ENCODE measurements at places on chromosomes 16 and 17.

DNA sequence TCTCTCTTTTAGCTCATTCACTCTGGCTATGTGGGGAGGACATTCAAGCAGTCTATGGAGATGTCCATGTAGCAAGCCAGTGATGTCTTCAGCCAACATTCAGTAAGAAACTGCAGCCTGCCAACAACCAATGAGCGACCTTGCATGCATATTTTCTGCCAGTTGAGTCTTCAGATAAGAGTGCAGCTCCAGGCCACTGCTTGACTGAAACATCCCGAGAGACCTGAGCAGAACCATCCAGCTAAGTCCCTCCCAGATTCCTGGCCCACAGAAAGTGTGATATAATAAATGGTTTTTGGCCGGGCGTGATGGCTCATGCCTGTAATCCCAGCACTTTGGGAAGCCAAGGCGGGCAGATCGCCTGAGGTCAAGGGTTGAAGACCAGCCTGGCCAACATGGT, 10.5 kb upstream of the C17orf58 start:
- DNase-seq = no peak

GRCh38 chr17:3957735-3958599, 6.3 kb downstream of the ATP2A3 start:
- DNase-seq = no peak

- DNase-seq = no peak
Observed at GRCh38 chr17:65020284-65020683, 36.3 kb downstream of the GNA13 start.

DNA sequence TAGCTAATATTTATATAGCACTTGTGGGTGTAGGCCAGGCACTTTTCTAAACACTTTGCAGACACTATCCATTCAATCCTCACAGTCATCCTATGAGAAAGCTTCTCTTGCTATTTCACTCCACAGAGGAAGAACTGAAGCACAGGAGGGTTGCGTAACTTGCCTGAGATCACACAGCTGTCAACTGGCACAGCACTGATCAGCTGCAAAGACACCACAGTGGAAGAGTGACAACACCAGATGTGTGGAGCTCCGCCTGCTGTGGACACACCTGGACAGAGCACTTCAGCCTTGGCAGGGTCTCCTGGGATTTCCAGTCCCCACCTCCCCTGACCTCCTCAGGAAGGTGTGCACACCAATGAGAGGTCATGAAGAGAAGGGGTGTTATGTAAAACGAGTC, 13.3 kb upstream of the CNEP1R1 start:
- no peak for DNase-seq

- no peak for DNase-seq
Observed at GRCh38 chr17:54426296-54426886, 474.3 kb upstream of the TOM1L1 start.

DNA sequence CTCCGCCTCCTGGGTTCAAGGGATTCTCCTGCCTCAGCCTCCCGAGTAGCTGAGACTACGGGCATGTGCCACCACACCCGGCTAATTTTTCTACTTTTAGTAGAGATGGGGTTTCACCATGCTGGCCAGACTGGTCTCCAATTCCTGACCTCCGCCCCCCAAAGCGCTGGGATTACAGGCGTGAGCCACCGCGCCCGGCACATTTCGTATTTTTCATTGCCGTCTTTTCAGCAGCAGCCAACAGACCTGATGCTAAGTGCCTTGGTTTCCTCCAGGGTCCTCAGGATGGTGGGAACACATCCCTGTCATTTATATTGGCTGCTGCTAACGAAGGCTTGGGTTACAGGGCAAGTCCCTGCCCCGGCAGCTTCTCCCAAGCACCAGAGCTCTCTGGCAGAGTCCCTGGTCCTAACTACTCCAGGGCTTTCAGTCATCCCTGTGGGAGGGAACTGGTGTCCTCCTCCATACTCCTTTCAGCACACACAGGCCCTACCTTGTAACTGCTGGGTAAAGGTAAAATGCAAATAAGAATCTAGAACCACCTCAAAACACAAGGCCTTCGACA, 1.5 kb upstream of the RNF157 start:
- no peak for DNase-seq

All from central memory CD4-positive, alpha-beta T cell (primary cell).